ENCODE measurements at places on chromosomes 5 and 9. TPM values are rescaled to one million over a fixed set of nuclear protein-coding genes. Genes with fewer than 3 reads are reported as not detected.

DNA sequence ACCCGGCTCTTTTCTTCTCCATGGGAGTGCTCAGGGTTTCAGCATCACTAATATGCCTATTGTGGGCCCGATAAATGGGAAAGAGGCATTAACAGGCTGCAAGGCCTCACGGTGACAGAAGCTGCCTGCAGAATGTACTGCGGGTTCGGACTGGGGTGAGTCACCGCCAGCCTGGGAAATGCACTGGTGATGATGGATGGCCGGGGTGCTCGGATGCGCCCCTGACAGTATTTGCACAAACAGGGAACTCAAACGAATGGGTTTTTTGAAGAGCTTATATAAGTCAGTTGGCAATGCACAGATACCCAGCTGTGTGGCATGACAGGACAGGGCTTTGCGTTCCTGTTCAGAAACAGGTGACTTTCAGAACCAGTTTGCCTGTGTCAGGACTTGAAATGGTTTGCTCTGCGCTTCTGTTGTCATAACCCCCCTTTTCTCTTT lies 42.0 kb upstream of the PITX1 start:
- DNase-seq: no peak

GRCh38 chr9:120344230-120344629 lies 235.7 kb downstream of the CDK5RAP2 start:
- DNase-seq: no peak

DNA sequence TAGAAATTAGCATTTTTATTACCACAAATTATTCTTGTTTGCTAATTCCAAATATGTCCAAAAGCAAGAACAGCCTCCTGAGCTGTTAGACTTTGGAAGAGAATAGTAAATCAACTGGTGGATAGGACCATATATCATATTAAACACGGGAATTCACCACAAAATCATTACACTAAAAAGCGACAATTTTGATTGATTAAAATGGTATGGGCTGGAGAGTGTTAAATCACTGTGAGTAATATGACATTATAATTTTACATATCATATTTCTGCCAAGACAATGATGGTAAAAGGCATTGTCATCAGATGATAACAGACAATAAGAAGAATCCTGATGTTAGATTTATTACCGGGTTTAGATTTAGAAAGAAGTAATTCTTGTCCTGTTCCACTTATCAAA lies 107.2 kb upstream of the ARRDC3 start:
- DNase-seq: no peak

- DNase-seq: no peak
Observed at GRCh38 chr5:37323607-37324006, 47.3 kb downstream of the NUP155 start.

PCDHGB5 gene
- total RNA-seq: 8.0 TPM

All from skin of body (tissue), 3 donors.